Astrocyte (in vitro differentiated cells and primary cell): ENCODE measurements at places on chromosomes 11 and 22.

- no peak for DNase-seq
Measured at GRCh38 chr22:36385491-36386350, 2.0 kb downstream of the MYH9 start.

DNA sequence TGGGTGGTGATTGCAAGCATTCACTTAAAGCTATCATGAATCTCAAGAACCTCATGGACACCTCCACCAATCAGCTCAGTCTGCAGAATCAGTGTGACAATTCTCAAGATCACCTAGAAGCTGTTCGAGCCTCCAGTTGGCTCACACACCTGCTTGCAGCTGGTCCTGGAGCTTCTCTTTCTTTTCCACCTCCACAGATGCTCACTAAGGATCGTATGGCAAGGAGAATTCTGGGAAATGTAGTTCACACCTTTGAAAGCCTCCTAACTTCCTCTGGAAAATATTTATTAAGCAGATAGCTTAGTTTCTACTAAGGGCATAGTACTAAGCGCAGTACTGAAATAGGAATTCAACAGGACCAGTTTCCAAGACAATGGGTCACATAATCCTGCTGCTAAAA, 26.2 kb downstream of the FSHB start:
- DNase-seq, result no peak

- DNase-seq, result peak; percentile 53
Measured at GRCh38 chr11:47565340-47566148, at the start of gene PTPMT1. TSS of gene PTPMT1 (plus strand) at chr11:47565599. CDS start at chr11:47565623, 24 bp downstream.

- no peak for DNase-seq
Measured at GRCh38 chr11:132094598-132094997, 724.2 kb downstream of the NTM start.

GRCh38 chr22:26409719-26410335, 19.2 kb upstream of the ASPHD2 start:
- DNase-seq, result no peak

DNA sequence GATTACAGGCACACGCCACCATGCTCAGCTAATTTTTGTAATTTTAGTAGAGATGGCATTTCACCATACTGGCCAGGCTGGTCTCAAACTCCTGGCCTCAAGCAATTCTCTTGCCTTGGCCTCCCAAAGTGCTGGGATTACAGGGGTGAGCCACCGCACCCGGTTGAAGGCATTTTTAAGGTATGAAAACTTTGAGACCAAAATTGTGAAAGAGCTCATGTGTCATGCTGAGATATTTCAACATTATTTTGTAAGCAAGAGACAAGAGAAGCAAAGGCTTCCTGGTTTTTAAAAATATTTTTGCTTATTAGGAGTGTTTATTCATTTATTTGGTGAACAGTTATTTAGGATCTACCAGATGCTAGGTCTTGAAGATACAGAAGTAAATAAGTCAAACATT, 6.8 kb downstream of the NHERF4 start:
- DNase-seq, result no peak

GRCh38 chr22:36232715-36233401, 6.5 kb downstream of the APOL2 start:
- DNase-seq, result no peak

DNA sequence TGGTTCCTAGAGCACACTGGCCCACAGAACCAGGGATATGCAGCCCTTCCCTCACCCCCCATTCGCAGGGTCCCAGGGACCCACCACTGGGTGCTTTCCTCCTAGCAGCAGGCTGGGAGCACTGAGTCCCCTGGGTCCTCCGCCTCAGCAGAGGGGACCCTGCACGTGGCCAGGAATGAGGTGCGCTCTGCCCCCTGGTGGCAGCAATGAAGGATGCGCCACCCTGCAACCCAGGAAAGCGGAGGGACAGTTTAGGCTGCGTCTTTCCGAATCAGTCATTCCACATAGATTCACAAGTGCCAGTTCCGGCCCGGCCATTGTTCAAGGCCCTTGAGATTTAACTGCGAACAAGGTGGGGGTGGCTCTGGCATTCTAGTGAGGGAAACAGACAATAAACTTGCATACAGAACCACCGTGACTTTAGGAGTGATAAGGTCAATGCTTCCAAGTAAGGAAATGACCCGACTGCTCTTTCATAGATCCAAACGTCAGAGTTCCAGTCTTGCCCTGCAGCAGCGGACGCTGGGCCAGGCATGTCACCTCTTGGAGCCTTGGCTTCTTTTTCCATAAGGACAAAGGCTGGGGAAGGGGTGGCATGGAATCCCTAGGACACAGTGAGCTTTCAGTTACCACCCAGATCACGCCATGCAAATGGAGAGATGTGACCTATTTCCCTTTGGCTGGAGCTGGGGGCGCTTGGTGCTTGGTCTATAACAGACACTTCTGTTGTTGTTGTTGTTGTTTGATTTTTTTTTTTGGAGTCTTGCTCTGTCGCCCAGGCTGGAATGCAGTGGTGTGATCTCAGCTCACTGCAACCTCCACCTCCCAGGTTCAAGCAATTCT, 7.7 kb downstream of the RIN1 start:
- DNase-seq, result no peak

GRCh38 chr11:120248551-120249278, 8.8 kb downstream of the POU2F3 start:
- peak; percentile 71 for DNase-seq

GRCh38 chr11:130087294-130087926, 17.7 kb downstream of the APLP2 start:
- DNase-seq, result no peak

DNA sequence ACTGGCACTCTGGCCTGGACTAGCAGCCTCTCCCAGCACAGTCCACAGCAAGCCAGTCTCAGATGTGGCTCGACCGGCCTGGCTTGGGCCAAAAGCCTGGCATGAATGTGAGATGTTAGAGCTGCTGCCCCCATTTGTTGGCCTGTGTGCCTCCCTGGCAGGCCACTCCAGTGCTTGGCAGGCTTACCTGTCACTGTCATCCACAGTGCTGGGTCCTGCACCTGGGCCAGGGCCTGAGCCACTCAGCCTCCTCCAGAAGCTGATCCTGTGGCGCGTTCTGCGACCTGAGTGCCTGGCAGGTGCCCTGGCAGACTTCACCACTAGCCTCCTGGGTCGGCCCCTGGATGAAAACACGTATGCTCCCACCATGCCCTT, 36.1 kb downstream of the RRP8 start:
- DNase-seq, result no peak

DNA sequence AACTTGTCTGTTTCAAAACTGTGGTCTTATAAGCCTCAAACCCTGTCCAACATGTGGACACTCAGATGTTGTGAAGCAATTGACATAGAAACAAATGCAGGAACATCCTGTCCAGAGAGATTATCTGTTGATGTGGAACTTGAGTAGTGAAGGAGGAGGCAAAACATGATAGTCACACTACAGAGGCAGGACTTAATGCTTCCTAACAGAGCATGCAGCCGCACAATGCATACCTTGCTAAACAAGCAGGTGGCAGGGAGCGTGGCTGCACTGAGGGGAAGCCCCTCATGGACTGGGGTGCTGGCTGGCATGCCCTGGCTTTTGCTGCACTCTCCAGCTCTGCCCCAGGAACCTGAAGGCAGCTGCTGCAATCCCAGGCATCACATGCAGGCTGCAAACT, 5.3 kb downstream of the C22orf39 start:
- no peak for DNase-seq

- peak; percentile 60 for DNase-seq
Measured at GRCh38 chr11:62472063-62472884, 53.4 kb downstream of the SCGB1A1 start.

DNA sequence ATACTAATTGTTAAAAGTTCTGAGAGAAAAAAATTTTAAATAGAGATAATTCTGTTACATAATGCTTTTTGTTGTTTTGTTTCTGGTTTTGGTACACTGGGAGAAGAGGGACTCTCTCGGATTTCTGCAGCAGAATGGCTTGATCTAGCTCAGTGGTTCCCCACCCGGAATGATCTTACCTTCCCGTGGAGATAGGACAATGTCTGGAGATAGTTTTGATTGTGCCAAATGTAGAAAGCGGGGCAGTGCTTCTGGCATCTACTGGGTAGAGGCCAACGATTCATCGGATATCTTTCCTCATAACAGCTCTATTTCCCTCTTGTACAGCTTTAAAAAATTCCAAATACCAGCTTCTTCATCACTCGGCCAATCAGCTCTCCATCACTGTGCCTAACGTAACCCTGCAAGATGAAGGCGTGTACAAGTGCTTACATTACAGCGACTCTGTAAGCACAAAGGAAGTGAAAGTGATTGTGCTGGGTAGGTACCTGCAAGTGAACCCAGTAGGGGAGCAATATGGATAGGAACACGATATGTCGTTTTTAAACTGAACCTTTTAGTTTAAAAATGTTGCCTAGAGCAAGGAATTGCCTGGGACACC, 13.2 kb downstream of the CRTAM start:
- DNase-seq, result no peak

- no peak for DNase-seq
Measured at GRCh38 chr11:133903875-133904817, 52.6 kb downstream of the IGSF9B start.

DNA sequence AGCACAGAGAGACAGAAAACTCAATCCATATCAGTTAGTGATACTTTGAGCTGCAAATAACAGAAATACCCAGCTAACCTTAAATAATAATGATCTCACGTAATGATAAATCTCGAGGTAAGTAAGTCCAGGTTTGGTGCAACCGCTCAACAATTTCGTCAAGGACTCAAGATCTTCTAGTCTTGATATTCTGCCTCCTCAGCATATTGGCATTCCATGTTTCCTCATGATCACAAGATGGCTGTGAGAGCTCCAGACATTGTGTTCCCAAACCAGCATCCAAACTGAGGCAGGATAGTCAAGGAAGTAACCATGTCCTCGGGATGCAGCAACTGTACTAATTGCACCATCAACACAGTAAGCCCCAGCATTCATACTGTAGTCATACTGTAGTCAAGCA, 7.5 kb upstream of the LARGE1 start:
- DNase-seq, result no peak

DNA sequence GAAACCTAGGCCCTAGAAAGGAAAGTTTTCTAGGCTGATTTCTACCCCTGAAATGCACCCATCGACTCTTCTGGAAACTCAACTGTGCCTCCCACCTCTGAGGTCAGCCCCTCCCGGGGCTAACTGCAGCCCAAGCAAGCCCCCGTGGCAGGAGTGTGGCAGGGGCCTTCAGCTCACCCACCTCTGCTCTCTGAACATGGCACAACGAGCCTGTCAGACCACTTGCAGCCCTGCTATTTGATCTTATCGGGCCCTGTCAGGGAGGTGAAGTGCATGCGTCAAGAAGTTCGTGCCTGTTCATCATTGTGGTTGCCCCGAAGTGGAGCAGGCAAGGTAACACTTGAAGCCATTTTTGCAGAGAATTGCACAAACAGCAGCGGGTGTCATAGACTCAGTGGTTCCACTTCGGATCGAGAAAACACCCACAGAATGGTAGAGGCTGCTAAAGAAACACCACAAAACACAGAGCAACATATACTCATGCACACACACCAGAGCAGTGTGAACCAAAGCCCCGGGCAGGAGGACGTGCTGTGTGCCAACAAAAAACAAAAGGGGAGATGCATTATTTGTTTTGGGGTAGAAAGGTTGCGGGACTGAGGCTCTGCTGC, 262.7 kb downstream of the ETS1 start:
- DNase-seq, result no peak

- no peak for DNase-seq
Measured at GRCh38 chr11:8055091-8055835, 25.7 kb upstream of the TUB start.

DNA sequence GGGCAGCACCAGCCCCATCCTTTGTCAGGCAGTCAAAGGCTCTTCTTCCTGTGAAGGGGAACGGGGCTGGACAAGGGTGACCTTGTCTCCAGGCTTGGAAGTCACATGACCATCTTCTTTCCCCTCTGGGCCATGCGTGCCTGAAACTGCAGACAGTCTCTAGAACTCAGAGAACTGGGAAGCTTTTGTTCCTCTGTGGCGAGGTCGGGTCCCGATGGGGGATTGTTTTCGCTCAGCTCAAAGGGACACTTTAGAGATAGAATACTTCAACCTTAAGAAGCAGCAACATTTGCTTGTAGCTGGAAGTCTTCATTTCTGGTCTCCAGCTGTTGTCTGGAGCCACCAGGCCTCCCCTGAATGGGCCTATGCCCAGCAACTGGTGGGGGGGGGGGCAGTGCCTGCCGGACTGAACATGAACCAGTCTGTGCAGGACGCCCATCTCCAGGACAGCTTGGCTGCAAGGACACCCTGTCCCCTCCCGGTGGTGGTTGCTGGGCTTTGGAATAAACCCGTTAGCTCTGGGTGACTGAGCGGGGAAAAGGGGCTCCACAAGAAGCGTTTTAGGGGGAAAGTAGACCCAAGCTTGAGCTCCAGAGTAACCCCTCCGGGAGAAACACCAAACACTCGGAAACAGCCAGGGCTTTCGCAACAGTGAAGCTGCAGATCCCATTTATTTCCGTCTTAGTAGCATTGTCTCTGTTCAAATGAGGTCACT, 55.7 kb upstream of the EMID1 start:
- no peak for DNase-seq

DNA sequence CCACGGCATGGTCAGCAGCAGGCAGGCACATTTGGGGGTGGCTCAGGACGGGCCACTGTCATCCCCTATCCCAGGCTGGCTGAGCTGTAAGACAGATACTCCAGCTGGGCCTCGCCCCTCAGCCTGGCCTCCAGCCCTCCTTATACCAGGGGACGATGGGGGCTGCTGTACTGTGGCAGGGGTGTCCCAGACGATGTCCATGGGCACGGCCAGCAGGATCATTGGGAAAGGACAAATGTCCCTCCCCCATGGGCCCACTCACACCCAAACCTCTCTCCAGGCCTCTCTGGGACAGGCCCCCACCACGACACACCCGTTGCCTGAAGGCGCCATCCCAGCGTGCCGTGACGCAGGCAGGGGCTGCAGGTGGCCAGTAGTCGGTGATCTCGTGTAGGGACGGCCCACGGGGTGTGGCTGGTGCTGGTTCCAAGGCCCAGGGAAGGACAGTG, 1.5 kb upstream of the IL17REL start:
- no peak for DNase-seq

- DNase-seq, result no peak
Measured at GRCh38 chr11:46108751-46109150, 12.5 kb downstream of the PHF21A start.

DNA sequence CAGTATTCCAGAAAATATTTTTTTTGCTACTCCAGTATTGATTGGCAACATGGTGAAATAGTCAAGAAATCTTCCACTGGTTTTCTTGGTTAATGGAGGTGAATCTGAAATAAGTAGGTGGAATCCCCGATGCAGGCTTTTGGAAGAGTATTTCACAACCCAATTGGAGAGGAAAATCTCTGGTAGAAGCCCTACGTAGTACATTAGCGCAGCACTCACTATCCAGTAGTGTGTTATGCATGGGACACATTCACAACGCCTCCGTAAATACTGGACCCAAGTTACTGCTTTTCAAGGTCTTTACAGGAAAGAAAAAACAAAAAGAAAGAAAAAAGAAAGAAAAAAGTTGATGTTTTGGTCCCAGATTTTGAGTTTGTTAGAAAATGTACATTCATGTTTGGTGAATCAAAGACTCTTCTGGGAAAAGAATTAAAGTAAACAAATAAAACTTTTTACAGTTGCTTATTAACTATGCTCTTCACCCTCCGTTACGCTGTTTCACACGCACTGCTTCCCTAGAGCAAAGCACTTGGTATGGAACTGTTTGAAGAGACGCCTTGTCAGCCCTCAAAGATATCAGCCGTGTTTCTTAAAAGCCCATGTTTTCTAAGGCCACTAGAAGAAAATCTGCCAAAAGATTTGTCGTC, 170.4 kb upstream of the CTSC start:
- DNase-seq, result no peak

- no peak for DNase-seq
Measured at GRCh38 chr11:34363363-34364084, 5.7 kb upstream of the ABTB2 start.
